ENCODE measurements at places on chromosomes 1 and 21.

- no peak for DNase-seq
Observed at GRCh38 chr1:46615735-46616134, 876 bp downstream of the MOB3C start.

DNA sequence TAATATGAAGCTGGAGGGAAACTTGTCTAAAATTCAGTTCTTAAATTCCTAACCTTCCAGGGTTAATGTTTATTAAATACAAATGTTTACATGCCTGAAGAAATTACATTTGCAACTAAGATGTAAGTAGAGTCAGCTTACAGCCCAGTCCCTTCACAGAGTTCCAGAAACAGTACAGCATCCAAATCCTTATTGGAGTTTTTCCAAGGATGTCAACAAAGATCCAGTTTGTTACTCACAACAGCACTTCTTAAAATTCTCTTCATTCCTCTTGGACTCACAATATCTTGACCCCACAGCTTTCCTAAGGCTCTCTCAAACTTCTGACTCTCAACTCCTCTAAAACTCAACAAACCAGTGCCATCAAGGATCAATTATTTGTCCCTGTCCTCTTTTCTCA is 50.1 kb upstream of the RWDD3 start:
- no peak for DNase-seq

DNA sequence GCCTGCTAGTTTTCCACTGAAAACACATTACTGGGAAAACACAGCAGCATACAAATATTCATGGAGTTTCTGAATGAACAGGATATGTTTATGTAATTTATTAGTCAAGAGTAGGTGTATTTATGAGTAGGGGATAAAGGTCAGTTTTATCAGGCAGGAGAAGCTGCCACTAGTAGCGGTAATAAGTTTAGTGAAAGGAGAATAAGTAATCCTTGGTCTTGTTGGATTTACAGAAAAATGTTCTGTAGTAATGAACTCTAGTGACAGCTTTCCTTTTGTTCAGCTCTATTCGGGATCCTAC is 1.2 kb downstream of the MAST2 start:
- DNase-seq = no peak

GRCh38 chr1:218878369-218878768 is 295.3 kb upstream of the LYPLAL1 start:
- DNase-seq = no peak

GRCh38 chr1:215132156-215132555 is 49.6 kb downstream of the KCNK2 start:
- no peak for DNase-seq

GRCh38 chr1:194809215-194809614 is 1622.8 kb upstream of the B3GALT2 start:
- no peak for DNase-seq

DNA sequence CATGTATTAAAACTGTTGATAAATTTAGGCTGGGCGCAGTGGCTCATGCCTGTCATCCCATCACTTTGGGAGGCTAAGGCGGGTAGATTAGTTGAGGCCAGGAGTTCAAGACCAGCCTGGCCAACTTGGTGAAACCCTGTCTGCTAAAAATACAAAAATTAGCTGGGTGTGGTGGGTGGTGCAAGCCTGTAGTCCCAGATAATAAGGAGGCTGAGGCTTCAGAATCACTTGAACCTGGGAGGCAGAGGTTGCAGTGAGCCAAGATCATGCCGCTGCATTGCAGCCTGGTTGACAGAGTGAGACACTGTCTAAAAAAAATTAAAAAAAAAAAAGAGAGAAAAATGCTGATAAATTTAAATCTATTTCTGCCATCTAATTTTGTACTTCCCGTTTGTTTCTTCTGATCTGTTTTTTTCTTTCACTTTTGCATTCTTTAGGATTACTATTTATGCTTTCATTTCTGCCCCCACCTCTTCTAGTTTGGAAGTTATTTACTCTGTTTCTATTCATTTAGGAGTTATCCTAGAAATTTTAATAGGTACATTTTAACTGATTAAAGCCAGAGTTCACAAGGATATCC is 3.2 kb upstream of the DENND1B start:
- DNase-seq = no peak

- DNase-seq = no peak
Observed at GRCh38 chr1:44713321-44713781, 17.6 kb downstream of the RNU5D-1 start.

DNA sequence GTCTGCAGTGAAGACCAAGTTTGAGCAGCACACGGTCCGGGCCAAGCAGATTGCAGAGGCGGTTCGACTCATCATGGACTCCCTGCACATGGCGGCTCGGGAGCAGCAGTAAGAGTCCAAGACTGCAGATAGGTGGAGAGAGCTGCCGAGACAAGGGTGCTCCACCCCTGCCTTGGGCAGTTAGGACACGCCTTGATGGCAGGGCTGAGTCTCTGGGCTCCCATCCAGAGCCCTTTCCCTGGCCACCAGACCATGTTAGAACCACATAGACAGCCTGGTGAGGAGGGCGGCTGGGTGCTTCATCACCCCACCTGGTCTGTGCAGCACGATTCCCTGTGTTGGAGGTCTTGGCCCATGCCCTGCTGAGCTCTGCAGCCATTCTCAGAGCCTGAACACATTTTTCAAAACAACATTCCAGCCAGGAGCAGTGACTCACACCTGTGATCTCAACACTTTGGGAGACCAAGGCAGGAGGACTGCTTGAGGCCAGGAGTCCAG is 17.3 kb upstream of the MIIP start:
- DNase-seq = no peak

DNA sequence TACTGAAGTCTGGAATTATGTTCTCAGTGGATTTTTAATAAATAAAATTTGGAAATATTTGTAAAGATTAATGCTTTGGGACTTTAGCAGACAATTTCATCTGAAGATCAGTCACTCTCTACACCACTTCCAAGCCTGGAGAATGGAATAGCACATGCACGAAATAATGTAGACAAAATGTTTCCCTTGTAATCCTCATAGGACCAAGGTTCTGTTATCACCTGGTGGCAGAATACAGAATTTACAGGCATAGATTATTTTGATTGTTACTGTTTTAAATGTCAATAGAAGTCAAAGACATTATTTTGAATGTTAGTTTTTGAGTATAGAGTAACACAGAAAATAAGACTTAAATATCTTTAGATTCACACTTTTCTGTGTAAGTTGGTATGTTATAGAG is 9.1 kb upstream of the ELAVL4 start:
- DNase-seq = no peak

- DNase-seq = no peak
Observed at GRCh38 chr21:15208786-15209185, 144.0 kb upstream of the NRIP1 start.

DNA sequence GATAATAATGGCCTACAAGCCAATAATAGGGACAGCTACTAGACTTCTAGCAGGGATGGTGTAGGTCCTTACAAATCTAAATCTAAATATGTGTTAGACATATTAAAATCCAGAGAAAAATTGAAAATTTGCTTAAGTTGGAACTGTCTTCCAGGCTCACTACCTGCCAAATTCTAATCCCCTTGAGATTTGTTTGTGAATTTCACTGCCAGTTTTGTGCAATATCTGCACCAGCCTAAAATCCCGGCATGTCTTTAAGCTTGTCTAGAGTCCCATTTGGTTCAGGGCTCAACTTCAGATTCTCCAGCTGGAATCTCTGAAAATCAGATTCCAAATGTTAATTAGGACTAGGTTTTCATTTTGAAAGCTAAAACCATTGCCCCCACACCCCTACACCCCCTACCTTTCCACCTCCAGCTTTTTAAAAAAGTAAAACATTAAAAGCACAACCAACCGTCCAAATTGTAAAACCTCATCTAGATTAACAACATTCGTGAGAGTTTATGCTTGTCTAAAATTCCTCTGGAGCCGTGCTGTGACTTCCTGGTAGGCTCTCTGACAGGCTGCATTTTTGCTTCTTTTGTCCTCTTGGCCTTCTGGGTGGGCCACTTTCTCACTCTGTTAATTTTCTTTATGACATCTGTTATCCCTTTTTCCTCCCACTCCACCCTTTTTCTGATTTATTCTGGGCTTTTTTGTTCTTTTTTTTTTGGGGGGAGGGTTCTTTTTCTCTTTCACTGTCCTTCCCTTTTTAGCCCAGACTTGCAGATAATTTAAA is 348.7 kb downstream of the PAPPA2 start:
- no peak for DNase-seq

DNA sequence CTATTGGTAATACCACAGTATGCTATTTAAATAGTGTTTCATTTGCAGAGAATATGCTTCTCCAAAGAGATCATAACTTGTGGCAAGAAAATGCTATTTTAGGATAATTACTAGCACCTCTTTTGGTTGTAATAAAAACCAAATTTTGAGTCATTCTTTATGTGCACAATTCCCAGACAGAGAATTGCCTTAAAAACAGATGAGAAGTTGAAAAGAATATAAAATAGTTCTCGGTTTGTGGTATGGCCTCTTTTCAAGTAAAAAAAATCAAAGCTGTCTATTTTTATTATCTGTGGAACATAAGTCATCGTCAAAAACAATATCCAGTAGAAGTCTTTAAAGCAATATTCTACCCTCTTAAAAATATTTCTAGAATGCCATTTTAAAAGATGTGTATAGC is 185.9 kb downstream of the GREM2 start:
- DNase-seq = no peak

GRCh38 chr1:244349581-244350001 is 102.1 kb downstream of the ADSS2 start:
- DNase-seq = no peak

DNA sequence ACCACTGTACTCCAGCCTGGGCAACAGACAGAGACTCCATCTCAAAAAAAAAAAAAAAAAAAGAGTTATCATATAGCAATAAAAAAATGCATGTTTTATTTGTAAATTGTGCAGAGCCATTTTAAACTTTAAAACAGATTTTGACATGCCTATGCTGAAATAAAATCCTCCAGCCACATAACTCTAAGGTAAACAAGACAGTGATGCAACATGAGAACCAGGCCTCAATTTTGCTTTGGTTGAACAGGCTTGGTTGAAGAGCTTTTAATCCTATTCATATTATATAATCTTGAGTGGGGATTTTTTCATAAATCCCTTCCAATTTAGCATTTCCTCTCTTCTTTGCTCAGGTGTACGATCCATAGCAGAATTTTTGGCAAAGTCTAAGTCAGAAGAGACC is 26.1 kb downstream of the ARMH1 start:
- DNase-seq = no peak

DNA sequence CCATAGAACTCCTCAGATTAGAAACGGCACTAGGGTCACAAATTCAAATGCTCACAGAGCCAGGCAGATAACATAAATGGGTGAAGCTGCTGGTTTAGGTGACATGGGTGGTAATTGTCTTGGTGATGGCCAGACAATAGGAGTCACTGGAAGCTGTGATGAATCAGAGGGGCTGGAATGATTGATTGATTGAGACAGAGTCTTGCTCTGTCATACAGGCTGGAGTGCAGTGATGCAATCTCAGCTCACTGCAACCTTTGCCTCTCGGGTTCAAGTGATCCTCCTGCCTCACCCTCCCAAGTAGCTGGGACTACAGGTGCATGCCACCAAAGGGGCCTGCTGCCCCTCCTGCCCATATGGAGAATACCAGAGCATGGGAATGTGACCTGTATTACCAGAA is 63.0 kb downstream of the HIVEP3 start:
- DNase-seq = no peak

GRCh38 chr1:221419513-221420095 is 322.3 kb downstream of the DUSP10 start:
- no peak for DNase-seq

- DNase-seq = no peak
Observed at GRCh38 chr1:17167041-17167785, 37.7 kb upstream of the PADI1 start.

DNA sequence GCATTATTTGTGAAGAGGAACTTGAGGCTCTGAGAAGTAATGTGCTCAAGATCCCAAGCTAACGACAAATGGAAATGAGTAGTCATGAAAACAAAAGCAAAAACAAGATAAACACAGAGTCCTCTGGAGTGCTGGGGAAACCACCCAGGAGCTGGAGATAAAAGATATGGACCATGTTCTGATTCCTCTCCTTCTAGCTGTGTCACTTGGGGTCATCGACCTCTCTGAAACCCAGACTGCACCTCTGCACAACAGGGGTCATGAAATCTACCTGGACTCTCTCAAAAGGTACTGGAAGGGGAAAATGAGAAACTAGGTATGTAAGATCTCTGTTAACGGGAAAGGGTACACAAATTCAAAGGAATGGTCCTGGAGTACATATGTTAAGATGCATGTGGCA is 6.5 kb downstream of the PGLYRP4 start:
- DNase-seq = no peak

DNA sequence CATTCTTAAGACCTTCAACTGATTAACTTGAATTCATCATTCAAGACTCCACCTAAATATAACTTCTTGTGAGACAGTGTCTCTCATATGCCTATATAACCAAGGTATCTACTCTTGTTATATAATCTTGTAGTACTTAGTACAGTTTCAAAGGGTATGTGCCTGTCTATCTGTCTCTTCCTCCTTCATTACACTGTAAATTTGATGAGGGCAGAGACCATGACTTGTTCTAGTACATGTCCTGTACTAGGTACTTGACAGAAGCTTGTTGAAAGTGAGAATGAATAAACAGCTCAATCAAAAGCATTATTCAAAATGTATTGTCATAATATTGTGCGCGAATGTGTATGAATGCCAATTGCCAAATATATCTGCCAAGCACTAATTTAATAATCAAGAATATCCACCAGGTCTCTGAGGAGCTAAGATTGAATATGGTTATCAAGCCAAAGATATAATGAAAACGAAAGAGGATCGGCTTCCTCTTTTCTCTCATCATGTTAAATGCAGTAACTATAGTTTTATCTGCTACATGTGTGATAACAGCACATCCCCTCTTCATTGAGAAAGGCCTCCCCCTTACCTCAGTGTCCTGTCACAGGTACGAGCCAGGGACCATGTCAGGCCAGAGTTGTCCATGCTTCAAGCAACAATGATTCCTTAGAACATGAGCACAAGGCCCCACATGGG is 117.3 kb downstream of the UCHL5 start:
- DNase-seq = no peak

DNA sequence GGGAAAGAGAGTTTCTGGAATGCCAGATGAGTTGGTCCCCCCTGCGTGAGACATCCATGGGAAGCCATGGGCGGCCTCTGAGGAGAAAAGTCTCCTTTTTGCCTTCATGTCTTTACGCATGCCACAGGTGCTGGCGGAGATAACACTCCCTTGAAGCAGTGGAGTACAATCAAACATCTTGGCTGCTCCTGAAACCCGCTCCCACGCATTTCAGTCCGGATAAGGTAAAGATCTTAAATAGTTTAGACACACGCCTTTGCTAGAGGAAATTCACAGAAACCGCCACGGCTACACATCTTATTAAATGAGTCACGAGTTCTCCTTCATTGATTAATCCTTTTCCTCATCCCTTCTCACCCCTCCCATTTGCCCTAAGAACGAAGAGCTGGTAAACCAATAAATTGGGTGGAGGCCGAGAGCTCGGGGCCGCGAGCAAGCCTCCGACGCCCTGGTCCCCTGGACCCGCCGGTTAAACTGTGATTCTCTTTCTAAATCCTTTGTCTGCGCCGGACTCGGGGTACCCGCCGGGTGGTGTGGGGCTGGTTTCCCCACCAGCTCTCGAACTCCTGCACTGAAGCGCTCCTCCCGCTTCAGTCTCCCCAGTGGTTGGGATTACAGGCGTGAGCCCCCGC is 6.6 kb upstream of the ZNF669 start:
- no peak for DNase-seq

GRCh38 chr1:225156254-225156653 is 226.8 kb downstream of the DNAH14 start:
- no peak for DNase-seq

GRCh38 chr1:16055613-16056520 is 12.3 kb downstream of the CLCNKB start:
- DNase-seq = peak; percentile 79

- no peak for DNase-seq
Observed at GRCh38 chr1:244118109-244118761, 67.2 kb downstream of the ZBTB18 start.

- DNase-seq = no peak
Observed at GRCh38 chr21:30271611-30272010, 11.1 kb downstream of the KRTAP24-1 start.

Measured in stimulated activated CD4-positive, alpha-beta T cell treated with anti-CD3 and anti-CD28 coated beads, Interleukin-15, amount 100 ng/mL, for 1 hour (primary cell).